ENCODE measurements at places on chromosomes 6 and 20.

DNA sequence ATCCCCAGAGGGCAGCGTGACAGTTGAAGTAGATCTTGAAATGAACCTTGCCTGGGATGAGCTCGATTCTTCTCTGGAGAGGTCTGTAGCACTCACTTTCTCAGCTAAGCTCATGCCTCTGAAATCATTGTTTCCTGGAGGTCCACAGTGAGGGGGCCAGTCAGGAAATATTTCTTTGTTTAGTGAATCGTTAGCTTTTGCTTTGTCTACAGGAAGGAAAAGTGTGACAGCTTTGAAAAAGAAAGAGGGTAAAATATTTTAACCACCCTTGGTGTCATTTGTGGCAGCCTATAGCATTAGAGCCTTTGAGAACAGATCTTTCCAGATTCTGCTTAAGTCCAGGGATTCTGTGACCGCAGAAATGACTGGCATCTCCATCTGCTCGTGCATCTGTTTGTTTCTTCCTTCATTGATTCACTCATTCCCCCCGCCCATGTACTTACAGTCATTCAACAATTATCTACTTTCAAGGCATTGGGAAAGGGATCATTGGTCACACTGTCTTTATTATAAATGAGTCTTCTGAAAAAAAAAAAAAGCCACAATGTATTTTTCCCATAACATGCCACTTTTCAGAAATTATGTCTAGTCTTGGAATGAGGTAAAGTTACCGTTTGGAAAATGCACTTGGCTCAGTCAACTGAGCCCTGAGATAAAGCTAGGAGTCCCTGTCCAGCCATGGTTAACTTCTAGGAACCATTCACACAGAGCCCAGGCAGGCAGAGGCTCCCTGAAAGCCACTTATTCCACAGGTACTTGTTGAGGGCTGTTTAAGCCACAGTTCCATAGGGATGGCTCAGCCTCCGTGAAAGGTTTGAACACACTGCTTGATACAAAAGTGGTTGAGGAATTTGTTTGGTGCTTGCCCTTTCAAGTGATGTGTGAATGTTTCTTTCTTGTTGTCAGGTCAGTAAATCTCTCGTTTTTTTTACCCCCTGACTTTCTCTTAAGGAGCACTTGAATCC lies 86.0 kb downstream of the TIAM2 start:
- DNase-seq: no peak

- peak; percentile 3 for DNase-seq
Measured at GRCh38 chr6:63573899-63574553, 1.7 kb downstream of the LOC128125822 start.

GRCh38 chr6:65671922-65672321 lies 35.1 kb downstream of the EYS start:
- no peak for DNase-seq

DNA sequence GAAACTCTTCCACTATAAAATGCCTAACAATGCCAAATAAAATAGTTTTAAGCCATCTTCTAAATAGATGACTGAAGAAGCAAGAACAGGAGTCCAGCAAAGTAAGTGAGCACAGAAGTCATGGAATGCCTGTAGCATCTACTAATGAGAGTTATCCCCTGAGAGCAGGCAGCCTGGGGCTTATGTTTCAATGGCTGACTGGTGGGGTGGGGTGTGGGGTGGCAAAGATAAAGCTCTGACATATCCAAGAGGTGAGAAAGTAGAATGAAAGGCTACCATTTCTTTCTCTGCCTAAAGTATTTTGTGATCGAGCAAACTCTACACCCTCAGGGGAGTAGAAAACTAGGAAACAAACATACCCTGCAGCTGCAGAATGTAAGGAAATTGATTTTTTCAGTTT lies 348.8 kb downstream of the TFAP2B start:
- DNase-seq: no peak

- no peak for DNase-seq
Measured at GRCh38 chr6:70638468-70638867, 29.2 kb upstream of the SMAP1 start.

DNA sequence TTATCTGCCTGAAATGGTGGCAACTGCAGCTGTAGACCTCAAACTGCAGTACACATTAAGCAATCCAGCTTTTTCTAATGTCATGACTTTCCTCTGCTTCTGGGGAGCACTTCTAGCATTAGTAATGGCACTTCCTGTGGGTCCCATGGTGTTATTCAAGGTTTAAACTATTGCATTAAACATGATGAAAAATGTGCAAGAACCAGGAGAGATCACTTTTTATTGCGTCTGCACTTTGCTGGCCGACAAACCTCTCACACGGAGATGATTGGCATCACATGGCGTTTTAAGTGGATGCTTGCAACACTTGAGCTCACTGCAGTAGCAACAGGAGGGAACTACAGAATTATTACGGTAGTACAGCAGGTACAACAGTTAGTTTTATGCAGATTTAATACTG lies 148.4 kb downstream of the HIVEP2 start:
- DNase-seq: no peak

- DNase-seq: no peak
Measured at GRCh38 chr20:11499101-11499634, 418.5 kb upstream of the BTBD3 start.

Measured in stimulated activated CD8-positive, alpha-beta memory T cell treated with anti-CD3 and anti-CD28 coated beads, Interleukin-7, amount 100 ng/mL, for 4 hours (primary cell).